ENCODE measurements at places on chromosomes 7 and 10.

GRCh38 chr10:103510791-103511752 is 17.6 kb downstream of the NEURL1 start:
- no peak for DNase-seq

DNA sequence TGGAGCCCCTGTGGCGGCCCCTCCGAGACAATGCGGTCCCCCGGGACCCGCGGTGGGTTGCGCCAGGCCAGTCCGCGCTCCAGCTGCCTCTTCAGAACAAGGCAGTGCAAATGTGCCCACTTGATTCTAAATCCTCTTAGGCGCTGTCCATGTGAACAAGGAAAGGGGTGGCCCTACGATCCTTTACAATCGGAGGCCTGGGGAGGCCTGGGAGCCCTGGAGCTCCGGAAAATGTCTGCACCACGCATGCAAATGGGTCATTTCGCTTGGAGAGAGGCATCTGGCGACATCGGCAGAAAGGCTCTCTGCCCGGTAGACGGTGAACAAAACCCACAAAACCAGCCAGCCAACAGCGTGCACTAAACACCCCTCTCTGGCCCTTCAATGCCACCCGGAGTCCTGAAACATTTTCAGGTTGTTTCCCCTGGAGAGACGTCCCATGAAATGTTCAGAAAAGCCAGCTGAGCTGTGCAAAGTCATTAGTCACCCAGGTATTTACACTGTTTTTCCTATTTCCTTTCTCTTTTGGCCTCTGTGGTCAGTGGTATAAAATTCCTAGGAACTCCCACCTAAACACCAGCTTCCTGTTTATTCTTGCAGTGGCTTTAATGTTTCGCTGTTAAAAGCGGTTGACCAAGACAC is 102.8 kb upstream of the ZNF438 start:
- DNase-seq: peak; percentile 18

GRCh38 chr10:71290331-71290730 is 28.7 kb upstream of the SLC29A3 start:
- no peak for DNase-seq

- DNase-seq: no peak
Measured at GRCh38 chr7:64636386-64636785, 29.5 kb upstream of the ZNF107 start.

- DNase-seq: no peak
Measured at GRCh38 chr10:70866424-70866823, 21.9 kb downstream of the PCBD1 start.

All from activated T-cell treated with anti-CD3 and anti-CD28 coated beads for 48 hours (primary cell).